ENCODE measurements at places on chromosomes 6 and 20. TPM values are rescaled to one million over a fixed set of nuclear protein-coding genes. Genes with fewer than 3 reads are reported as not detected.
A peak's percentile ranks its signal among the peaks of the same experiment; 100 is the strongest.

GRCh38 chr6:6875818-6876470, 231.8 kb upstream of the RREB1 start:
- no peaks in the 10 kb centered on the region for H3K36me3 ChIP-seq
- no peak for DNase-seq
- H3K27ac ChIP-seq, result no peak overlapping the region
- peaks cover 6% of the 10 kb centered on the region for H3K27me3 ChIP-seq

Gene SLC35D3
- total RNA-seq, result not detected

- no peaks in the 10 kb centered on the region for H3K27me3 ChIP-seq
- H3K36me3 ChIP-seq, result no peaks in the 10 kb centered on the region
- H3K27ac ChIP-seq, result no peak overlapping the region
- no peak overlapping the region for H3K4me3 ChIP-seq
- no peak for DNase-seq
- peaks cover 75% of the 10 kb centered on the region for H3K4me1 ChIP-seq
Measured at GRCh38 chr6:87183687-87184086, 28.3 kb downstream of the ZNF292 start.

DNA sequence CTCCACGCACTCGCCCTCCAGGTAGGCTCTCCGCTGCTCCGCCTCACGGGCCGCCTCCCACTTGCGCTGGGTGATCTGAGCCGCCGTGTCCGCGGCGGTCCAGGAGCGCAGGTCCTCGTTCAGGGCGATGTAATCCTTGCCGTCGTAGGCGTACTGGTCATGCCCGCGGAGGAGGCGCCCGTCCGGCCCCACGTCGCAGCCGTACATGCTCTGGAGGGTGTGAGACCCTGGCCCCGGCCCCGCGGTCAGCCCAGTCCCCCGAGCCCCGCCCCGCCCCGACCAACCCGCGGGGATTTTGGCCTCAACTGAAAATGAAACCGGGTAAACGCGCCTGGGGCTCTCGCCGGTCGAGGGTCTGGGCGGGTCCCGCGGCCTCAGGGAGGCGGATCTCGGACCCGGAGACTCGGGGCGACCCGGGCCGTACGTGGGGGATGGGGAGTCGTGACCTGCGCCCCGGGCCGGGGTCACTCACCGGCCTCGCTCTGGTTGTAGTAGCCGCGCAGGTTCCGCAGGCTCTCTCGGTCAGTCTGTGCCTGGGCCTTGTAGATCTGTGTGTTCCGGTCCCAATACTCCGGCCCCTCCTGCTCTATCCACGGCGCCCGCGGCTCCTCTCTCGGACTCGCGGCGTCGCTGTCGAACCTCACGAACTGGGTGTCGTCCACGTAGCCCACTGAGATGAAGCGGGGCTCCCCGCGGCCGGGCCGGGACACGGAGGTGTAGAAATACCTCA, 598 bp downstream of the HLA-B start:
- DNase-seq, result peak; percentile 58
- peak overlapping the region; percentile 98 for H3K4me3 ChIP-seq
- peaks cover 5% of the 10 kb centered on the region for H3K27me3 ChIP-seq
- H3K27ac ChIP-seq, result peak overlapping the region; percentile 91
- H3K36me3 ChIP-seq, result peaks cover 52% of the 10 kb centered on the region
- H3K4me1 ChIP-seq, result peaks cover 73% of the 10 kb centered on the region

Gene ECT2L
- total RNA-seq, result not detected

Gene ACTR5
- total RNA-seq, result 8.2 TPM

GRCh38 chr6:149249370-149250357, 67.8 kb upstream of the TAB2 start:
- peaks cover 40% of the 10 kb centered on the region for H3K4me1 ChIP-seq
- no peaks in the 10 kb centered on the region for H3K36me3 ChIP-seq
- DNase-seq, result no peak
- no peaks in the 10 kb centered on the region for H3K27me3 ChIP-seq
- H3K27ac ChIP-seq, result peak overlapping the region; percentile 12

DNA sequence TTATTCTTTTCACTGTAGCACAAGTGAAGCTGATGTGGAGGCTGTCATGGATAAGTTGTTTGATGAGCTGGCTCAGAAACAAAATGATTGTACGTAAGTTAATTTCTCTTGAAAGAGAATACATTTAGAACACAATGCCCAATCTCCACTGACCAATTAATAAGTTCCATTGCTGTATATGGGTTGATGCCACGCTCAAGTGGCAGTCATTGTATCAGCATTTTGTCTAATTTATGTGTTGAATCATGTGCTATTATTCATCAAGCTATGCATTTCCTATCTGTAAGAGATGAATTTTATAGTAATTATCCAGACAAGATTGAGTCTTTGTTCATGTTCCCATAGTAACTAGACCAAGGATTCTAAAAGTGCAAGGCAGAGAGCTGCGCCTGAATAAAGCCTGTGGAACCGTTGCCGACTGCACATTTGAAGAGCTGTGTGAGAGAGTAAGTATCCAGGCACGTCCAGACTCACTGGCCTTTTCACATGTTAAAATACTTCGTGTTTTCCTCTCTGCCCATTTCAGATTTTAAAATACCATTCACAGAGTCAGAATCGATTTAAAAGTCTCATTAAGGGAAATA, 83.8 kb upstream of the FOXO3 start:
- no peak overlapping the region for H3K27ac ChIP-seq
- no peaks in the 10 kb centered on the region for H3K36me3 ChIP-seq
- DNase-seq, result no peak
- peaks cover 9% of the 10 kb centered on the region for H3K4me1 ChIP-seq
- H3K4me3 ChIP-seq, result no peak overlapping the region

- no peaks in the 10 kb centered on the region for H3K27me3 ChIP-seq
- no peak overlapping the region for H3K27ac ChIP-seq
- no peaks in the 10 kb centered on the region for H3K36me3 ChIP-seq
- no peak overlapping the region for H3K4me3 ChIP-seq
- no peaks in the 10 kb centered on the region for H3K4me1 ChIP-seq
- no peak for DNase-seq
Measured at GRCh38 chr6:89604653-89605052, 33.9 kb downstream of the LYRM2 start.

Gene CST3
- total RNA-seq, result 0.22 TPM

DNA sequence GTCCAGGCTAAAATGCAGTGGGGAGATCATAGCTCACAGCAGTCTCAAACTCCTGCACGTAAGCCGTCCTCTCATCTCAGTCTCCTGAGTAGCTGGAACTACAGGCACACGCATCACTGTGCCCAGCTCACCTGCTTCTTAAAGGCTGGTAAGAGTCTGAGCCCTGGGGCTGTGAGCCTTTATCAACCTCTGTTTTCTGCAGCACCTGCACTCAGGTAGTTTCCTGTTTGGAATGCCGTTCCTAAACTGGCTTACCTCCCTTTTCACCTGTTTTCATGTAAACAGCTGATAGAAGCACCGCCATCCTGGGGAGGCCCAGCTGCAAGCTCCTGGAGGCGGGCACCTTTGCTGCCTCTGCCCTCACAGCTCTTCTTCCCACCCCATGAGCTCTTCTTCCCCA, 45.4 kb downstream of the SLC24A3 start:
- no peak overlapping the region for H3K4me3 ChIP-seq
- H3K27me3 ChIP-seq, result no peaks in the 10 kb centered on the region
- no peaks in the 10 kb centered on the region for H3K36me3 ChIP-seq
- no peak for DNase-seq
- H3K4me1 ChIP-seq, result no peaks in the 10 kb centered on the region

Gene PROCR
- total RNA-seq, result 1.1 TPM

Gene EPPIN
- not detected for total RNA-seq

Gene EPB41L2
- 27.4 TPM for total RNA-seq

- H3K4me3 ChIP-seq, result peak overlapping the region; percentile 89
- DNase-seq, result no peak
- peaks cover 11% of the 10 kb centered on the region for H3K36me3 ChIP-seq
- peaks cover 79% of the 10 kb centered on the region for H3K4me1 ChIP-seq
Measured at GRCh38 chr20:1389703-1390580, 2.9 kb downstream of the FKBP1A start.

DNA sequence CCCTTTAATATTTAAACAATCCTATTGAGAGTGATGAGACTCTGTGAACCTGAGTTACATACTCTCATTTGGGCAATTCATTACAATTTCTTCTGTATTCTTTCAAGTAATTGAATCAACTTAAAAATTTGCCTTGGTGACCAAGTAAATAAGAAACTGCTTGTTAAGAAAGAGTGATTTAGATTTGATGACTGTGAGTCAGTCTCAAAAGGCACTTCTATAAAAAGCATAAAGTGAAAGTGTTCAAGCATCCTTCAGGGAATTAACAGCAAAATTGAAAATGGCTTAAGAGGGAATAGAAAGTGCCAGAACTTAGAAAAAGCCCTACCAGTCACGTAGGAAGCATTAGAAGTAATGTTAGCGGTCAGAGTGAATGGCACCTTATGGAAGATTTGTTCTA, 654.7 kb downstream of the EPM2A start:
- H3K27me3 ChIP-seq, result no peaks in the 10 kb centered on the region
- no peak for DNase-seq
- no peaks in the 10 kb centered on the region for H3K4me1 ChIP-seq
- no peaks in the 10 kb centered on the region for H3K36me3 ChIP-seq

- H3K4me1 ChIP-seq, result peaks cover 8% of the 10 kb centered on the region
- no peak overlapping the region for H3K27ac ChIP-seq
- DNase-seq, result no peak
- H3K27me3 ChIP-seq, result no peaks in the 10 kb centered on the region
- H3K36me3 ChIP-seq, result peaks cover 4% of the 10 kb centered on the region
Measured at GRCh38 chr6:53524455-53524815, 20.5 kb downstream of the GCLC start.

Gene F13A1
- total RNA-seq, result not detected

- peak overlapping the region; percentile 71 for H3K4me3 ChIP-seq
- H3K36me3 ChIP-seq, result peaks cover 12% of the 10 kb centered on the region
- no peaks in the 10 kb centered on the region for H3K27me3 ChIP-seq
- H3K4me1 ChIP-seq, result peaks cover 38% of the 10 kb centered on the region
Measured at GRCh38 chr20:45406260-45407066, 1.6 kb upstream of the DBNDD2 start.

Gene MAK
- 0.90 TPM for total RNA-seq

DNA sequence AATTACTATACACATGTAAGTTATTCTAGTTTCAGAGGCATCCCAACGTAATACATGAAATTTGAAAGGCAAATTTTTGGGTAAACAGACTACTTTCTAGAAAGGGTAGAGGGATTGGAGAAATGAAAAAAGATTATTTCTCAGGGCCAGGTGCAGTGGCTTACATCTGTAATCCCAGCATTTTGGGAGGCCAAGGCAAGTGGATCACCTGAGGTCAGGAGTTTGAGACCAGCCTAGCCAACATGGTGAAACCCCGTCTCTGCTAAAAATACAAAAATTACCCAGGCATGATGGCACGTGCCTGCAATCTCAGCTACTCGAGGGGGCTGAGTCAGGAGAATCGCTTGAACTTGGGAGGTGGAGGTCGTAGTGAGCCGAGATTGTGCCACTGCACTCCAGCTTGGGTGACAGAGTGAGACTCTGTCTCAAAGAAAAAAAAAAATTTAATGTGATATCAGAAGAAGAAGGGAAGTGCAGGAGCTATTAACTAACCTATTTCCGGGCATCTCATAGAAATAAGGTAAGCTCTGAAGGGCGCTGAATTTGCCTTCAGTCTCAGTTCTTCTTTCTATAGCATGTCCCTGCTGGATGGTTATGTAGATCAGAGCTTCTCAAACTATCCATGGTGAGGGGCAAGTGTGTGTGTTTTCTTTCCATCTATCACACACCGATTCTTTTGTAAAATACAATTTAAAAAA, 100.3 kb upstream of the MTHFD1L start:
- peak overlapping the region; percentile 75 for H3K27ac ChIP-seq
- H3K4me3 ChIP-seq, result no peak overlapping the region
- H3K27me3 ChIP-seq, result no peaks in the 10 kb centered on the region

Gene HLA-DRA
- total RNA-seq, result 18.8 TPM

Gene PLN
- total RNA-seq, result not detected

GRCh38 chr20:45176526-45177267, 2.0 kb downstream of the PI3 start:
- H3K27me3 ChIP-seq, result peaks cover 7% of the 10 kb centered on the region
- no peak overlapping the region for H3K27ac ChIP-seq
- peaks cover 4% of the 10 kb centered on the region for H3K4me1 ChIP-seq
- no peak for DNase-seq

- no peak overlapping the region for H3K27ac ChIP-seq
- no peaks in the 10 kb centered on the region for H3K4me1 ChIP-seq
- no peaks in the 10 kb centered on the region for H3K36me3 ChIP-seq
- DNase-seq, result no peak
- no peak overlapping the region for H3K4me3 ChIP-seq
Measured at GRCh38 chr20:42957018-42957703, 232.5 kb downstream of the PTPRT start.

- no peak overlapping the region for H3K27ac ChIP-seq
- H3K27me3 ChIP-seq, result no peaks in the 10 kb centered on the region
- no peak for DNase-seq
- H3K4me3 ChIP-seq, result no peak overlapping the region
- no peaks in the 10 kb centered on the region for H3K4me1 ChIP-seq
- no peaks in the 10 kb centered on the region for H3K36me3 ChIP-seq
Measured at GRCh38 chr20:9200620-9201019, 131.7 kb downstream of the PLCB4 start.

GRCh38 chr6:132235596-132236280, 165.5 kb downstream of the MOXD1 start:
- no peak for DNase-seq
- no peak overlapping the region for H3K4me3 ChIP-seq
- H3K27ac ChIP-seq, result no peak overlapping the region
- H3K36me3 ChIP-seq, result no peaks in the 10 kb centered on the region
- H3K4me1 ChIP-seq, result no peaks in the 10 kb centered on the region

DNA sequence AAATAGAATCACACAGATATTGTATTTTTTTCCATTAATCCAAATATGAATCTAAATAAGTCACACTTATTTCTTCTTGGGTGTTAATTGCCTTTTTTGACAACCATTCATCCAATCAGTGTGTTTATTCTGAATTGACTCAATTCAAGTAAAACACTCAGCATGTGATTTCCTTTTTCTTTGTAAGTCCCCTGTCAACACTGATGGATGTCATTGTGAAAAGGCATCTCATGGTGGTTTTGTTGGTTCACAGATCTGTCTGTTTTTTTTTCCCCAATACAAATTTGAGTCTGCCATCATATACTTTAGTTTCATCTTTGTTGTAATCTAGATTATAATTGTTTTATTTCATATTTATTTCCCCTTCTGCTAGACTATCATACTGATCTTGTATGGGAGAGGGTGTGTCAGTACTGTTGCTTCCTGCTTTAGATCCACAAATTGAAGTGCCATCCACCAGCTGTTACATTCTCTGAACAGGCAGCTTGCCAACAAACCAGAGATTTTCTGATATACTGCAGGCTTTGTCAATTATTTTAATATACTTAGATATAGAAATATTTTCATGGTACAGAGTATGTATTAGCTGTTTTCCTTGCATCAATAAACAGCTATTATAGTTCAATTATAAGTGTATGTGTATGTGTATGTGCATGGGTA, 64.2 kb upstream of the FLRT3 start:
- H3K36me3 ChIP-seq, result peaks cover 2% of the 10 kb centered on the region
- H3K27ac ChIP-seq, result no peak overlapping the region
- no peak for DNase-seq
- H3K4me1 ChIP-seq, result no peaks in the 10 kb centered on the region
- no peak overlapping the region for H3K4me3 ChIP-seq

Gene OPRL1
- 1.7 TPM for total RNA-seq

Gene NOTCH4
- 0.79 TPM for total RNA-seq

DNA sequence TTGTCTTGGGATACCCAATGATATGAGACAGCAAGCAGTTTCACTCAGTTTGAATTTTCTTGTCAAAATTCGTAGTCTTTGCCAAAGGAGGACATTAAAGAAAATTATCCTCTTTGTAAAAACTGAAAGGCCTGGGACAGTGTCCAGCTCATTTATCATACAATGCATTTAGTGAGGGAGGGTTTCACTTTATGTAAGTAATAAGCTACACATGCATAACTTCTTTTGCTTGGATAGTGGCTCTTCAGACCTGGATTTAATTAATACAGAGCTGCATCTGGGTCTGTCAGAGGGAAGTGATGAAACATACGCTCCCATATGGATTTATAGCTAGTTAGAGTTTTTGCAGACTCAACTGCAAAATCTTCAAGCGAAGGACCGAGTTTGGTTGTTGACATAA, 175.6 kb downstream of the PHACTR1 start:
- no peak overlapping the region for H3K4me3 ChIP-seq
- H3K27me3 ChIP-seq, result peaks cover 12% of the 10 kb centered on the region

Gene PHACTR3
- not detected for total RNA-seq
